Renal cortex interstitium (tissue), 15 donors: ENCODE measurements at places on chromosomes 7 and 10.

DNA sequence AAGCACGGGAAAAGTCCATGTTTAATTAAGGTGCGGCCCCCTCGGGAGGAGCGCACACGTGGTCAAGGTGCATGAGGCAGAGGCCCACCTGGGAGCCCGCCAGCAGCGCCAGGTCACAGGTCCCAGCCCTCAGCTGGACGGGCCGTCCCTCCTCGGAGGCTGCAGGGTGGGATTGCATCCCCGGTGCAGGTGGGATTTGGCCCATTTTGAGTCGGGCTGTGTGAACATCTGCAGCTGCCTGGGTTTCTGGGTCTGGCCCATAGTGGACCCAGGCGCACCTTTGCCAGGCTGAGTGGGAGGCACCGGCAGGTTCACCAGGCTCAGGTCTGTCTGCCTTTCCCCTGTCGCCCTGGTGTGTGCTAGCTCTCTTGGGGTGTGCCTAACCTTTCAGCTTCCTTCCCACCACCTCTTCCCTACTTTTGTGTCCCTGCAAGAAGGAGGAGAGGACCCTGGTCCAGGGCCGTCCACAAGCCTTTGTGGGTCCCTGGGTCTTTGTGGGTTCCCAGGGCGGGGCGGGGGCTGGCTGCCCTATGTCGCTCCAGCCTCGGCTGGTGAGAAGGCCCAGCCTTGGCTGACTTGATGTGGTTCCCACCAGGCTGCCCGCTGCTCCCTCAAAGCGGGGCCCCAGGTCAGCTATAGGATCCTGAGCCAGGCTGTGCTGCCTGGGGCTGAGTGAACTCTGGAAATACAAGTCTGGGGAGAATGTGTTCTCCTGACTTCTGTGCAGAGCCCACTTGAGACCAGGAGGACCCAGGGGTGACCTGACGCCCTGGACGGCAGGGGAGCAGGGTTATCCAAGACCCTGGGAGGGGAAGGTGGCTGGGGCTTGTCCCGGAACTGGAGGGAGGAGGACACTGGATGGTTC lies 186.7 kb upstream of the SHH start:
- DNase-seq: no peak

- DNase-seq: no peak
These were observed 414.7 kb downstream of the SUGCT start for GRCh38 chr7:40549372-40550039.

GRCh38 chr10:35341521-35341920 lies 5.2 kb downstream of the CCNY start:
- no peak for DNase-seq

- DNase-seq: no peak
These were observed 145.7 kb downstream of the RNLS start for GRCh38 chr10:88437411-88437810.

- DNase-seq: no peak
These were observed 6.7 kb downstream of the KCP start for GRCh38 chr7:128903621-128904361.

- DNase-seq: no peak
These were observed 19.3 kb downstream of the PPP1R3C start for GRCh38 chr10:91613411-91614187.

GRCh38 chr10:23413629-23414089 lies 25.2 kb upstream of the OTUD1 start:
- DNase-seq: no peak

GRCh38 chr10:101774589-101775272 lies 1.2 kb downstream of the FGF8 start:
- DNase-seq: no peak

DNA sequence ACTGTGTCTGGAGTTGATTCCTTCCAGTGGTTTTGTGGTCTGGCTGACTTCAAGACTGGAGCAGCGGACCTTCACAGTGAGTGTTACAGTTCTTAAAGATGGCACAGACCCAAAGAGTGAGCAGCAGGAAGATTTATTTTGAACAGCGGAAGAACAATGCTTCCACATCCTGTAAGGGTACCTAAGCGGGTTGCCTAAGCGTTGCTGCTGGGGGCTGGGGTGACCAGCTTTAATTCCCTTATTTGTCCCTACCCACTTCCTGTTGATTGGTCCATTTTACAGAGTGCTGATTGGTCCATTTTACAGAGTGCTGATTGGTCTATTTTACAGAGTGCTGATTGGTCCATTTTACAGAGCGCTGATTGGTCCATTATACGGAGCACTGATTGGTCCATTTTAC lies 13.2 kb downstream of the AKR1B15 start:
- DNase-seq: no peak

DNA sequence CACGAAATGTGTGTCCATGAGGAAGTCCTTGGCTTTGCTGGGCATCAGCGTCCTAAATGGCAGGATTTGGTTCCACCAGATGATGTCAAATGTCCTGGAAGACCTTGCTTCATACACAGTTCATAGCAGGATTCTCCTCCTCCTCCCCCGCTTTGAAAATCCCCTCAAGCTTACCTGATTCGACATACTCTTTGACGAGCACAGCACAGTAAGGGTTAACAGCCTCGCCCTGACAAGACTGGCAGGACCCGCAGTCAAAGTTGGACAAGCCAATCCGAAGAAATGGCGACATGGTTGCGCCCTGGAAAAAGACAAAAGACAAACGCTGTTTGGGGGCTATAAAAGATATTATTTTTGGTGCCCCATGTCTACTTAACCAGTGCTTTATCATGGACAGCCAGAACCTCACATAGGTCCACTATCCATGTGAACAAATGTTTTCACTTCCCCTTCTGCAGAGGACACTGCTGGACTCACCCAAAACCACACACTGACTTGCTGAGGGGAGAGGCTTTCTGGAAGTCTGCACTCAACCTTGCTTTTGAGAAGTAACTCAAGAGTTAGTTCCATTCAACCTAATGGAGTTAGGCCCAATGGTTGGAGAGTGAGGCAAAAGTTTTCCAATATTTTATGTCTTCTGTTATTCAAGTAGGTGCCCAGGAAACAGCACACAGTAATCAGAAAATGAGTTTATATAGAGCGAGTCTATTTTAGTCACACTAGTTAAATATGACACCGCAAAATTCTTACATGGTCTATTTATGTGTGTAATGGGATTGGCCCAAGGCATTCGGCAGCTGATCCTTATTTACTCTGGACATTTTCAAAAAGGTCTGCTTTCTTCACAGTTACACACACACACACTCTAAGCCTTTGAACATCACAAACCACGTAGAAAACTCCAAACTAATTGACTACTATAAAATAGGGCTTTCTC lies 65.0 kb downstream of the PRKCQ start:
- no peak for DNase-seq

GRCh38 chr10:86066696-86067095 lies 299.9 kb downstream of the GRID1 start:
- DNase-seq: no peak

- DNase-seq: no peak
These were observed 114.9 kb upstream of the PRSS58 start for GRCh38 chr7:142372727-142373126.

DNA sequence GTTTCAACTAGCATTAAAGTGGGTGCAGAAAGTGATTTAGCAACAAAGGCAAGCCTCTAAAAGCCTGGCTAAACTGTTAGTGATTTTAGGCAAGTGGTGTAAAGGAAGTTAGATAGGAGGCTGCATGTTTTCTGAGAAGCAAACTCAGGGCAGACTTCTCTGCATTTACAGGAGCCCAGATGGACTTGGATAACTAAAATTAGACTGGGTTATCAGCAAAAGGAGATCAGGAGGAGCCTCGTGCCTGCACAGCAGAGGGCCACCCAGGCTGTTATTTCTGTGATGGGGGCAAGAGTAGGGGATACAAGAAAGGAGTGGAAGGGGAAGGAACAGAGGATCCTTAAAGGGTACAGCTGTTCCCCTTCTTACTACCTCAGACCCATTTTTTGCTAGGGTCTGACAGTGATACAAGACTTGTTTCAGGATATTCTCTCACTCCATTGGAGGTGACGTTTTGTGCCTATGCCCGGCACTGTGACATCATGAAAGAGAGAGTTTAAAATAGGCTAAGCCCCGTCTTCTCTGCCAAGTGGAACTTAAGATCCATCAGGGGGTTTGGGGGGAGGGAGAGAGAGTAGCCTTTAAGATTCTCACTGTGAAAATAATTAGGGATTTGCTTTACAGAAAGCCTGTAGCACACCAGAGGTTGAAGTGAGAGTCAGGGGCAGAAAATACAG lies 49.6 kb upstream of the PDCD4 start:
- no peak for DNase-seq

GRCh38 chr7:114519240-114519639 lies 104.6 kb downstream of the FOXP2 start:
- no peak for DNase-seq

DNA sequence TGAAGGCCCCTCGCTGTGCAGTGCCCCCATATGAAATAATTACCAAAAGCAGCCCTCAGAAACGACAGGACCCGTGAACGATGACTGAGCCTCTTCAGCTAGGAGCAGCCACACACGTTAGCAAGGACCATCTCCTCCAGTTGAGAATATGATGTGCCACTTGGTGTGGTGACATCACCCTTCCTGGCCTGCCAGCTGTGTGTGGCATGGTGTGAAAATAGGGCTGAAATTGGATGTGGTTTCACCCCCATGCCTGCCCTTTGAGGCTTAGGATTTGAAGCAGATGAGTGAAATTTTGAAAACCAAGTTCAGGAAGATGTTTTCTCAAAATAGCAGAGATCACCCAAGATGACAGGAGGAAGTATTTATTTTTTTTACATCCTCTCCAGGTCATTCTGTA lies 49.1 kb upstream of the BTBD16 start:
- DNase-seq: no peak

GRCh38 chr7:117186218-117187010 lies 136.4 kb downstream of the WNT2 start:
- no peak for DNase-seq

GRCh38 chr7:136496551-136496950 lies 371.9 kb upstream of the CHRM2 start:
- DNase-seq: no peak

DNA sequence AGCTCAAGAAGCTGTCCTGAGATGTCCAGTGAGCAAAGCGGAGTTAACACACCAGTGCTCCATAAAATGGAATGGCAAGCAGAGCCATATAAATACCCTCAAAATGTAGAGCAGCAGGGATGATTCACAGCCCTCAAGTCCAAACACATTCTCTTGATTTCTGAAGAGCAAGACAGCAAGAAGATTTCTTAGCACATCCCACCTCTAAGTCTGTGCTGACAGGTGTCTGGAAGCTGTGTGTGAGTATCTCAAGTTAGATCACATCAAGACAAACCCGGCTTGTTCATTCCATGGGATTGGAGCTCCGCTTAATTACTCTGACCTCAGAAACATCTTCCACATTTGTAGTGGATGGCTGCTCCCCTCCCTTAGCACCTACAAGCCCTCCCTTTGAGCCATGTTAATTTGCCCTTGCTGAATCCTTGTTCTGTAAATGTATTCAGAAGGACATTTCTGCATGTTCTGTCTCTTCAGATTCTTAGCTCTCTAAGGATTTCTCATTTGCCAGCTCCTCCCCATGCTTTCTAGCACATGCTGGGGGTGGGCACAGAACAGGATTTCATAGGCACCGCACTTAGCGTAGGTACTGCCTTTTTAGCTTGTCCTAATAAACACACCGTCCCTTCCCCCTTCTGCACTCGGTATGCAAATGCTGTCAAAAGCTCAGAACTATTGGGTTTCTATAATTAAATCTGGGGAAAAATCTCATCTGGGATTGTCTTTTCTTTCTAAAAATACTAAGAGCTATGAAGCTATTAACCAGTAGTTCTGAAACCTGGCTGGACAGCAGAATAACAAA lies 112.7 kb downstream of the CPXM2 start:
- no peak for DNase-seq

DNA sequence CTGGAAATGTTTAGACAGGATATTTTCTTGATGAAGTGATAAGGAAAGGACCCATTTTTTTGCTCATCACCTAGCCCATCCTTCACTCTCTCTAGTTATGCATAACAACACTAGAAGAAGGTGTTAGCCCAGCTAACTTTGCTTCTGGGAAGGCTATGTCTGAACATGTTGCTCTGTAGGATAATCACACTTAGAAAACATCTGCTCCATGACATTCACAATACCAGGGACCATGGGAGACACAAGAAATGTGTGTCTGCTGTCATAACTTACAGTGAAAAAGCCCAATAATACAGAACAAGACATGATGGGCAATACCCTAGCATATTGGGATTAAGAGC lies 13.9 kb upstream of the ZNF282 start:
- DNase-seq: no peak

DNA sequence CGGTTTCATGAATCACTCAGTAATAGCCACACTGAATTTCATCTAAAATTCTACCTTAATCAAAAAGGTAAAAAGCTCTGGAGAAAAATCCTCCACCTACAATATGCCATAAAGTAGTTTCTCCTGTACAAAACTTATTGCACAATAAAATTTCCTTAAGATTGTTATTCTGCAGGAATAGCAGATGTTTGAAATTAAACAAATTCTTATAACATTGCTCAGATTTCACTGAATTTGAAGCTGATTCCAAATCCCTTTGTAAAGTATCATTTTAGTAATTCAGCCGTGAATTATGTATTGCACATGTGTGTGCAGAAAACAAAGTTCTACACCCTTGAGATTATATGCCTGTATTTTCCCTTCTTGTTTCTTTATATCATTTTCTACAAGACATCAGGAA lies 123.8 kb downstream of the AMPH start:
- no peak for DNase-seq

- DNase-seq: peak; percentile 25
These were observed 620 bp downstream of the SLK start for GRCh38 chr10:103967448-103968071.

DNA sequence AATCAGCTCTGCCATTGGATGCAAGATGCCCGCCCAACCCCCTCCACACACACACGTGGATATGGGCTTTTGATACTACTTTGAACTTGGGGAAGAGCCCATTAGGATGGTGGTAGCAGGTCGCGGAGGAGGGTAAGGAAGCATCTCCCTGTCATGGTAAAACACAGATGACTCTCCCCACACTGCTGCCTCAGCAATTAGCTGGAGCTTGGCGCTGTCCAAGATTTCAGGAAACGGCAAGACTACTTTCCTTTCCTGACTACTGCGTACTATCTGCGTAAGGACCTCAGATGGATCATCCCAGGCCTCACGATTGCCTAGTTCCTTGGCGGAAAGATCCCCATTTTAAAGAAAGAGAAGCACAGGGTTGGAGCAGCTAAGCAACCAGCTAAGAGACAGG lies 134.3 kb downstream of the C10orf90 start:
- no peak for DNase-seq

- DNase-seq: no peak
These were observed 28.0 kb downstream of the PRSS2 start for GRCh38 chr7:142798451-142799436.

DNA sequence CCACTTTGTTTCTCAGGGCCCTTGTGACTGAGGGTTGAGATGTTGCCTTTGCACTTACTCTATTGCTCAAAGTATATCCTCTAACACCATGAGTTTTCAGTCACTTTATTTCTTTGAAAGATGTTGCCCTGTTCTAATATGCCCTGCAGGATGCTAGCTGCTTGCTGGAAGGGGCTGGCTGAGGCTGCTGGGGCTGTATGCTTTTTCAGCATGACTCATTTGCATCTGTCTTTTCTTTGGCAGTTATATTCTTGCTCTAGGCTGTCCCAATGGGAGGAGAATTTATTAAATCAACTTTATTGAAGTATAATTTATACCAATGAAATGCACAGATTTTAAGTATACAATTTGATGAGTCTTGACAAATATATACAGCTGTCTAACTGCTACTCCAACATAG lies 157.7 kb downstream of the PLPP4 start:
- DNase-seq: no peak
